Fibroblast of the aortic adventitia (primary cell): ENCODE measurements at places on chromosomes 12 and 14.

GRCh38 chr12:23060161-23060560 is 435.2 kb downstream of the ETNK1 start:
- DNase-seq, result no peak

DNA sequence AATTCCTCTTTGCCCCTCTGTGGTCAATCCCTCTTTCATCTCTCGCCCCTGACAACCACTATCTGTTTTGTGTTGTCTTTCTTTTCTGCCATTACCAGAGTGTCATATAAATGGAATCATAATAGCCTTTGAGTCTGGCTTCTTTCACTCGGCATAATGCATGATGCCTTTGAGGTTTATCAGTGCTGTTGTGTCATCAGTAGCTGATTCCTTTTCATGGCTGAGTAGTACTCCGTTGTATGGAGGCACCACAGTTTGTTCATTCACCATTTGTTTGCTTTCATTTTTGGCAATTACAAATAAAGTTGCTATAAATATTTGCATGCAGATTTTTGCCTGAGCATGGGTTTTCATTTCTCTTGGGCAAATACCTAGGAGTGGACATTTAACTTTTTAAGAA is 47.2 kb downstream of the WSCD2 start:
- DNase-seq, result no peak

GRCh38 chr12:24062642-24063245 is 113.3 kb upstream of the SOX5 start:
- peak; percentile 55 for DNase-seq

DNA sequence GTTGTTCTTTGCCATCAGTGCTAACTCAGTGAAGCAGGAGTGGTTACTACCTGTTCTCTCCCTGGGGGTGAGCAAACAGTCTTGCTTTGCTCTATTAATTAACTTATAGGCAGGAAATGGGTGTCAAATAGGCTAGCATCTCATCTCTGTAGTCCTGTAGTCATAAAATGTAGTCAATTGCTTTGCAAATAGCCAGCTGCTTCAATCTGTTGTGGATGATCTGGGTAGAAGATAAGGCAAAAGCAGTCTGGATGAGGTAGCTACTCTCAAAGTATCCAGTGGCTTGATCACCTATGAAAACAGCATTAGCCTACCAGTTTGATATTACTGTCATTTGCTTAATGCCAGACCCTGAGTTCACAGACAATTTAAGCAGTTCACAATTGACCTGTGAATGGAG is 369.0 kb upstream of the TMTC1 start:
- no peak for DNase-seq

DNA sequence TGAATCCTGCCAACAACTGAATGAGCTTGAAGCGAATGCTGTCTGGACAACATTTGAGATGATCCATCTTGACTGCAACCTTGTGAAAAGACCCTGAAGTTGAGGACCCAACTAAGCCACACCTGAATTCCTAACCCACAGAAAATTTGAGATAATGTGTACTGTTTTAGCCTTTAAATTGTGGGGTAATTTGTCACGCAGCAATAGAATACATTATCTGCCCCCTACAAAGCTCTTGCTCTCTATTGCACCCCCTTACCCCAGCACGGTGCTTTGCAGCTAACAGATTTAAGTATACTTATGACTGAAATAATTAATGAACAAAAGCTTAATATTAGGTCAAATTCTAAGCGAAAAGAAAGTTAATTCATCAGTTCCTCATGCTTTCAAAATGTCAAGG is 1.6 kb downstream of the POLE2 start:
- no peak for DNase-seq

DNA sequence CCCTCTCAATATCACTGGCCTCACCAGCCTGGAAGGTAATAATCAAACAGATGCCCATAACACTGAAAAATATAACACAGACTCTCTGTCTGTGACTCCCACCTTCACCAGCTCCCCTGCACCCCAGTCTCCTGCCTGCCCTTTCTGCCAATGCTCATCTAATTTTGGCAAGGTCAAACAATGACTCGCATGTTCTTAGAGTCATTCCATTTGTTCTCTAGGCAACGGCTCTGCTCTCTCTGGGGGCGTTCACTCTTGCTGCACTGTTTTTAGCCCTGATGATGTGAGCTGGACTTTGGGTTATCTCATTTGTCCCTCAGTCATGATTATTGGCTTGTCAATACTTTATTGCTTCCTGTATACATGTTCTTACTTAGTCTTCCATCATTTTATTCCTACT is 691.8 kb downstream of the FLRT2 start:
- no peak for DNase-seq

- DNase-seq, result no peak
Measured at GRCh38 chr12:31589598-31589903, 1.4 kb downstream of the DENND5B start.

- DNase-seq, result no peak
Measured at GRCh38 chr12:53338916-53339315, 2.8 kb upstream of the SP7 start.

DNA sequence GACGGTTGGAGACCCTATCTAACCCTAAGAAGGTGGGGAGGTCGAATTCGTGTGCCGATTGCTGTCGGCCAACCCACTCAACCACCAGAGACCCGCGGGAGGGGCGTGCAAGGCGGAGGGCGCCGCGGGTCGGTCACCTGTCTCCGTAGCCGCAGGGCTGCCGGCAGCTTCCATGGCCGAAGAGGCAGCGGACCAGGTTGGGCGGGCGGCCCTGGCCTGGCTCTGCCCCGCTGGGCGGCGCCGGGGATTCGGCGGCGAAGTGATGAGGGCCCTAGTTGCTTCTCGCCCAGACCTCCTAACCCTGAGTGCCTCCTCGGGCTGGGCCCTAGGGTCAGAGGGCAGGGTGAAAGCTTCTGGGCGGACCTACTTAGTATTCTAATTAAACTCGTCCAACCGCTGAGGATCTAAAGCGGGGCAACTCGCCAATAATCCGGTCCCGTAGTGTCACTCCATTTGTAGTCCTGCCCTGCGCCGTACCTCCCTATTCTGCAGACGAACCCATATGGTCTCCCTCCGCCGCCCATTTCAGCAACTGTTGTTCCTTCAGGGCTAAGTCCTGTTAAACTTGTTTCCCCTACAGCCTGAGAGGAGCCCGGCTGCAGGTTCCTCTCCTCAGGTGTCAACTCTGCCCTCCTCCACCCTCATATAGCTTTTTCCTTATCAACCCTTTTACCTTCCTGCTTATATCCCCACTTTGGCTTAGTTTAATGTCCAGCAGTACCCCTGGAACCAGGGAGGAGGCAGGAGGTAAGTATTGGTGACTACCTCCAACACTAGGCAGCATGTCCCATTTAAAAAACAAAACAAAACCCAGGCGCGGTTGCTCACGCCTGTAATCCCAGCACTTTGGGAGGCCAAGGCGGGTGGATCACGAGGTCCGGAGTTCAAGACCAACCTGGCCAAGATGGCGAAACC is at the start of gene PYM1:
TSS of gene PYM1 (minus strand) at position 307 of the 915 bp plus-strand sequence. CDS start at position 174, 133 bp downstream.
- peak; percentile 67 for DNase-seq

DNA sequence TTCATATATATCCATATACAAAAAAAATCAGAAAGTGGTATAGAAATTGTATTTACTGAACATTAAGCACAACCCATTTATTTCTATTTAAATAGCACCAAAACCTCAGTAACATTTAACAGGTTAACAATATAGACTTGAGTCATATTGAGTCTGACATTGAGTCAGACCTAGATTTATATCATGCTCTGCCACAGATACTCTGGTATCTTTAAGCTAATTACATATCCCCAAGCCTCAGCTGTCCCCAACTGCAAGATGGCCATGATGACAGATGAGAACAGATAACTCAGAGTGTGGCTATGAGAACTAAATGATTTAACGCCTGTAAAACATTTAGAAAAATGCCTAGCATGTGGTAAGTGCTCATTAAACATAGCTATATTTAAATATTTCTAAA is 40.3 kb downstream of the IFNG start:
- DNase-seq, result no peak

GRCh38 chr12:5505116-5505515 is 73.2 kb downstream of the NTF3 start:
- no peak for DNase-seq

DNA sequence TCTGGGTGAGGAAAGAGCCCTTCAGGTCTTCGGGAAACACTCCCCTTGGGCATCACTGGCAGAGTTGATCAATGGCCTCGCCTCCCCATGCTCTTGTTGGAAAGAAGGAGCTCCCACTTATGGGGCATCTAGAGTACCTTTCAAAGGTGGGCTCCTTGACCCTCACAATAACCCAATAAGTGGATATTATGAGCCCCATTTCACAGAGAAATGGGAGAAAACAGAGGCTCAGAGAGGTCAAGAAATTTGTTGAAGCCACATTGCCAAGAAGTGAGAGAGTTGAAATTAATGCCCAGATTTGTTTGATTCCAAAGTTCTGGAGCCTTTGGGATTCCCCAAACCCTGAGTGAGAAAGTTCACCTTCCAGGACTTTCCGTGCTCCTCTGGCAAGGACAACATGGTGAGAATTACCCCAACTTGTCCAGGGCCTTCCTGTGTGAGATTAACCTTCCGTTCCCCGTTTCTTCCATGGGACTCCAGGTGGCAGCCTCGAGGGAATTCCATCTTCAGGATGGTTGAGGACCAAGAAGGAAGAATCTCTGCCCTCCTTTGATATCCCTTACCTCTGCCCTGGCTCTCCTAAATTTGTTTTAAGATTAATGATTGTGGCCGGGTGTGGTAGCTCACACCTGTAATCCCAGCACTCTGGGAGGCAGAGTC is 7.5 kb upstream of the CHD4 start:
- DNase-seq, result no peak

DNA sequence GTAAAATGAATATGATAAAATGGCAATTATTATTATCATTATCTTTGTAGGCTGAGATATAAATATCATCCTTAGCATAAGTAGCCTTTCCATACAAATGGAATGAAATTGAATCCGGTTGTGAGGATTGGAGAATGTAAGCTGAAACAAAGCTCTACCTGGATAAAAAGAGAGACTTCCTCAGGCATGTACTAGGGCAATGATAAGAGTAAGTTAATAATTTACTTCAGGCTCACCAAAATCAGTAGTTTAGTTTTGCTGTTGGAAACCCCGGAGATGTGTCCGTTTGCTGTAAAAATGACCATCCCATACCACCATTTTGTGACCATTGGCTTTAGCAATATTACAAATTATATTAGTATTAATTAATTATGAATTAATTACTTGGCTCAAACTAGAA is 96.3 kb downstream of the C12orf75 start:
- no peak for DNase-seq

GRCh38 chr12:119011231-119011630 is 29.9 kb downstream of the SRRM4 start:
- no peak for DNase-seq

DNA sequence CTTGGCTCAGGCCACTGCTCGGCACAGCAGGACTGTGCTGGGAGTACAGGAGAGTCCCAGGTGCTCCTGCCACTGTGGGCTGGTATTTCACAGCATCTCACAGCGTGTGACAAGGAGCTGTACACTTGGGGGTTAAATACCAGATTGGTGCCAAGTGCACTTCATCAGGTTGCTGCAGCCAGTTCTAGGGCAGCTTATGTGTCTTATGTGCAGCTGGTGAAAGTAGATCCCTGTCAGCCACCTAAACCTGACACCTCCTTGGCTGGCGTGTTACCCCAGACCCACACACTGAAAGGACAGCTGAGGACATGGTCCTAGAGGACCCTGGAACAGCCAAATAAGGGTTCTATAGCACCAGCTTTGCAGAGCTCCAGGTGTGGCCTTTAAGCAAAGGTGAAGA is 18.9 kb downstream of the PLEKHH1 start:
- no peak for DNase-seq

DNA sequence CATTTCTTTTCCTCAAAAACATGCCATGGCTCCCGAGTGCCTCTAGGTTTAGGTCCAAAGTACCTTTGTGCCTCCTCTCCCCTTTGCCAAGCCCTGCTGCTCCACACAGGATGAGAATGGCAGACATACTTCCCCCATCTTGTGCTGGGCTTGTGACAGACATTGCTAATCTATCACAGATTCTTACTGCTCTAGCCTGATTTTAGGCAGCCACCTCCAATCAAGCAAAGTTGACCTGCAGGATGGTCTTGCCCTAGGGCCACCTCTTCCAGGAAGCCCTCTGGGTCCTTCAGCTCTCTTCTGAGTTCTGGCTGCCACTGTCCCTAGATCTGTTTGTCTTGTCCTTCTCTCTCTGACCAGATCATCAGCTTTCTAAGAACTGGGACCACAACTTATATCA is 20.5 kb downstream of the FOXN4 start:
- DNase-seq, result no peak

GRCh38 chr12:69639400-69640016 is 28.8 kb upstream of the LRRC10 start:
- peak; percentile 76 for DNase-seq

- peak; percentile 78 for DNase-seq
Measured at GRCh38 chr14:91244501-91244901, at the start of gene GPR68. TSS of gene GPR68 (minus strand) at chr14:91244704. CDS start at chr14:91235050, 9,654 bp downstream.

DNA sequence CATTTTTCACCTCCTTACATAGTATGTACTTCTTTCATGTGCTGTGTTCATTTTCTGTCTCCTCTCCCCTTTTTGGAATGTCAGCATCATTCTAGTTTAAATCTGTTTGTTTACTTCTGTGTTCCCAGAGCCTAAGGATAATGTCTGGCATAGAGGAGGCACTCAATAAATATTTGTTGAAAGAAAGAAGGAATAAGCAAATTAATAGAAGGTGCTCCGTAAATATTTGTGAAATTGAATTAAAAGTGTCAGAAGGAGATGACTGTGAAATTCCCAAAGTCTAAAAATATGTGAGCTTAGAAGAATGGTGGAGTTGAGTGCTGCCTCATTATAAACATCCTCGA is 3.3 kb upstream of the CDKN1B start:
- no peak for DNase-seq

DNA sequence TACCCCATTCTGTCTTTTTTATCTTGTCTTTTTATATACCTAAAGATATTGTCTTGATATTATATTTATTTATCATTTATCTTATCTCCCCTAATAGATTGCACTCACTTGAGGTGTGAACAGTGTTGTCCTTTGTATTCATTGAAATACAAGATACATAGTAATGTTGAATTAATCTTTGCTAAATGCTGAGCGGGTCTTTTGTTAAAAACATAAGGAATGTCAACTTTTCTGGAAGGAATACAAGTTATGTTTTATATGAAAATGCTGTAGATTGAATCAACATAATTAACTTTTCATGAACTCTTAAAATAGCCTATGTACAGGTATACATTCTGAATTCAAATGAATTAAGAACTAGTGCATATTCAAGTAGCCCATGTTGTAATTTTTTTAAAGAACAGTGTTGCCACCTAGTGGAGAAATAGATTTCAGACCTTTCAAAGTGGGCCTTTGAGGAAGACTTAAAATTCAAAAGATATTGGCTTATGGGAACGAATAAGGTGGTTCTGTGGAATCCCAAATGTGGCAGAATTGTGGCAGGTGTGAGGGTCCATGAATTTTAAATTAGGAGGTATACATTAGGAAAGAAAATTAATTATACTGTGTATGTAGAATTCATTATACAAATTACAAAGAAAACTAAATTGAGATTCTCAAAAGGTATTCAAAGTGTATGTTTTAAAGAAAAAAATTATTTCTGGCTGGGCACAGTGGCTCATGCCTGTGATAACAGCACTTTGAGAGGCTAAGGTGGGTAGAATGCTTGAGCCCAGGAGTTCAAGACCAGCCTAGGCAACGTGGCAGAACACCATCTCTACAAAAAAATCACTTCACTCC is 19.1 kb downstream of the BBOF1 start:
- DNase-seq, result peak; percentile 72
